ENCODE measurements at places on chromosomes 7 and 10.

- no peak for DNase-seq
Observed at GRCh38 chr7:39044489-39044888, 66.8 kb downstream of the POU6F2 start.

GRCh38 chr7:98956937-98957336, 78.6 kb downstream of the TRRAP start:
- DNase-seq: no peak

- no peak for DNase-seq
Observed at GRCh38 chr7:27173956-27174873, at the start of gene HOXA10. TSS of gene HOXA10 (minus strand) at chr7:27174320. CDS start at chr7:27174306, 14 bp downstream.

- DNase-seq: peak; percentile 71
Observed at GRCh38 chr10:59181668-59182067, 5.2 kb downstream of the PHYHIPL start.

GRCh38 chr7:88062238-88062637, 128.2 kb downstream of the ADAM22 start:
- no peak for DNase-seq

DNA sequence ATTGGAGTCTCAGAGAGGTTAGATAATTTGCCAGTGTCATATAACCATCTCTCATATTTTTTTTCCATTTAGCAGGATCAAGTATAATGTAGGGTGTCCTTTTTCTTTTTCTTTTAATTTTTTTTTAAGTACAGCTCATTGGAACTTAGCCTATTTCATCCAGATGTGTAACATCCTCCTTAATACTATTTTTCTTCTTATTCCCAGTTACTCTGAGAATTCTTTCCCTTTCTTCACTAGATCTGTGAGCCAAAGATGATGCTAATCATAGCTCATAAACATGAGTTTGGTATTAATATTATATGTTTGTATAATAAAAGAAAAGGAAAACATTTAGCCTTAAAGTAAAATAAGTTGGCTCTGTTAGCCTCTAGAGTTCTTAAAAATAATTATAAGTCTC, 32.8 kb downstream of the PPP1R9A start:
- no peak for DNase-seq

GRCh38 chr7:5354460-5355232, 69.0 kb downstream of the TNRC18 start:
- DNase-seq: no peak

DNA sequence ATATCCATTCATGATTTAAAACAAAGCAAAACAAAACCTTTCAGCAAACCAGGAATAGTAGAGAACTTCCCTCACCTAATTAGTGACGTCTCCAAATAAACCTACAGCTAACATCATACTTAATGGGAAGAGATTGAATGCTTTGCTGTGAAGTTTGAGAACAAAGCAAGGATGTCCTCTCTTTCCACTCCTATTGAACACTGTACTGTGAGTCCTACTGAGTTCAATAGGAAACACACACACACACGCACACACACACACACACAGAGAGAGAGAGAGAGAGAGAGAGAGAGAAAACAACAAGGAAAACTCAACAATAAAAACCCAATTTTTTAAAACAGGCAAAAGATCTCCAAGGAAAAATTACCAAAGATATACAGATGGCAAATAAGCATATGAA, 32.3 kb downstream of the PODXL start:
- DNase-seq: no peak

DNA sequence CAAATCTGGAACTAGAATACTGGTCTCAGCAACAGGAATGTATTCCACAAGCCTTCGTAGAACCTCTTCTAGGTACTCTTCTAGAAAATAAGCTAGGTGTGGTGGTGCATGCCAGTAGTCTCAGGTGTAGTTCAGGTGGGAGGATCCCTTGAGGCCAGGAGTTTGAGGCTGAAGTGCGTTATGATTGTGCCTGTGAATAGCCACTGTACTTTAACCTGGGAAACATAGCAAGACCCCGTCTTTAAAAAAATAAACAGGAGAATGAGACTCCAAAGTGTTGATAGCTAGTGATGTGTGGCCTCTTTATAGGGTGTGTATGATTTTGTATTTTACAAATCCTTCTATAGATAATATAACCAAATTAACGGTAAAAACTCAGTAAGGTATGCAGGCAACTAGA, 1.5 kb upstream of the ZNF775 start:
- no peak for DNase-seq

- no peak for DNase-seq
Observed at GRCh38 chr7:91569728-91570457, 305.7 kb downstream of the FZD1 start.

DNA sequence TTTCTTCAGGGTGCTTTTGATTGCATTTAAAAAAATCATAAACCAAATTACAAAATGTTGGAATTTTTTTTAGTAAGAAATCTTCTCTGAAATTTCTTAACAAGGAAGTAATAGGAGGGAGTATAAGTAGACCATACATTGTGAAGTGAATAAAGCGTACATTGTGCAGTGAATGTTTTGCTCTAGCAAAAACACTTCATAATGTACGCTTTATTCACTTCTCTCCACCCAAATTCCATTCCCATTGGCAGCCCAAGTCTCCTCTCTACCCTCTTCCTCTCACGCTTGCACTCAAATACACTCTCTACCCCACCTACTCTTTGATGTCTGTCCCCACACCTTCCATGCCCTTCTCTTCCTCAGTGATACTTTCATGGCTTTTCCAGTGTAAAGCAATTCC, 241.0 kb downstream of the PPP1R3A start:
- no peak for DNase-seq
